ENCODE measurements at places on chromosomes 2 and 18.

GRCh38 chr2:72361521-72361920 is 213.9 kb upstream of the CYP26B1 start:
- DNase-seq = no peak

- no peak for DNase-seq
Observed at GRCh38 chr2:145416640-145417039, 896.7 kb upstream of the ZEB2 start.

GRCh38 chr2:65373365-65373918 is 59.0 kb downstream of the SPRED2 start:
- DNase-seq = no peak

- no peak for DNase-seq
Observed at GRCh38 chr18:44819944-44820510, 139.3 kb downstream of the SETBP1 start.

GRCh38 chr2:171835386-171835785 is 58.7 kb downstream of the SLC25A12 start:
- DNase-seq = no peak

GRCh38 chr2:46539327-46540276 is 60.2 kb downstream of the TMEM247 start:
- DNase-seq = no peak

DNA sequence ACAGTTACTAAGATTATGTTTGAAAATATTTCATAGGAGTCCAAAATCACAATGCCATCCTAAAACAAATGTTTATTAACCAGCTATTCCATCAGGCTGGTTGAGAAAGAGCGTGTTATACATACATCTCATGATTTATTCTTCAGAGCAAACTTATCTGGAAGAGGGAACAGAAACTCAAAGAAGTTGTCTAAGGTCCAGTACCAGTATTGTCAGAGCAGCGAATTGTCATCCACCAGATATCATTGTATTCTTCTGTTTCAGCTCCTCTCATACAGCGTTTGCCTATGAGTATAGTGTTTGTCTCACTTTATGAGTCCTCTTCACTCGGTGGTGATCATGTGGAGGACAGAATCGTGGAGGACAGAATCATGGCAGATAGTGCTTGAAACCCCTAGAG is 238.2 kb downstream of the OSR1 start:
- DNase-seq = no peak

GRCh38 chr2:169116993-169117392 is 47.6 kb downstream of the DHRS9 start:
- DNase-seq = no peak

DNA sequence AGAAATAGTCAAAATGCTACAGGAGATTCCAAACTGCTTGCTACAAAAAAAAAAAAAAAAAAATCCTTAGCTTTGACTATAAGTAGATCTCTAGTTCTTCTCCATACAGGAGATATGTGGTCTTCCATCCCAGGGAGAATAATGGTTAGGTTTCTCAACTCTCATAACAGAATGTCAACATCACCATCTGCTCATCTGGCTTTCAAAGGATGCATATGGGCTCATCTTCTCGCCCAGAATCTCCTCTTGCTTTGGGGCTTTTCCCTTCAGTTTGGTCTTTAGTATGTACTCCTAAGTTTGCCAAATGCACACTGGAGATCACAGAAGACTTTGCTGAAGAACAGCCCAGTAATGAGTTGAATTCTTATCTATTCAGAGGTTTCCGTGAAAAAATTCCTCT is 240.7 kb downstream of the NRXN1 start:
- DNase-seq = no peak

DNA sequence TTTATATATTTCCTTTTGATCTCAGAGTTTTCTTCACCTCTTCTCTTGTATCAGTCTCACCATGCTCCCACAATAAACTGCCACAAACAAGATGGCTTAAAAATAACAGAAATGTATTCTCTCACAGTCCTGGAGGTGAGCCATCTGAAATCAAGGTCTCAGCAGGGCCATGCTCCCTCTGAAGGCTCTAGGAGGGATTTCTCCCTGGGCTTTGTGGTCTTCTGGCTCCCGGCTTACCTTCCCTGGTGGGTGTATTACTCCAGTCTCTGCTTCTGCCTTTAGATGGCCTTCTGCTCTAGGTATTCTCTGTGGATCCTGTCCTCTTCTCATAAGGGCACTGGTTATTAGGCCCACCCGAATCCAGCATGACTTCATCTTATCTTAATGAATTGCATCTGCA is 994.7 kb upstream of the POU3F3 start:
- DNase-seq = no peak

DNA sequence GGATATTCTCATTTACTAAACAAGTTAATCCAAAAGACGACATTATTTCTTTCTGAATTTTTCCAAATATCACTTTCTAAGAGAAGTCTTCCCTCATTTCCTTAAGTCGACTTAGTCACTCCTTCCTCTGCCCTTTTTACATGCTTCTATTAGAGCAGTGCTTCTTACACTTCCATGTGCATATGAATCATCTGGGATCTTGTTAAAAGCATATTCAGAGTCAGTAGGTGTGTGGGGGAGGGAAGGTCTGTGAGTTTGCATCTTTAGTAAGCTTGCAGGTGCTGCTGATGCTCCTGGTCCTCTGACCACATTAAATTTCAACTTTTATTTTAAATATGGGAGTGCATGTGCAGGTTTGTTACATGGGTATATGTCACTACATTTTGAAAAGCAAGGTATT is 582.6 kb downstream of the NRXN1 start:
- no peak for DNase-seq

DNA sequence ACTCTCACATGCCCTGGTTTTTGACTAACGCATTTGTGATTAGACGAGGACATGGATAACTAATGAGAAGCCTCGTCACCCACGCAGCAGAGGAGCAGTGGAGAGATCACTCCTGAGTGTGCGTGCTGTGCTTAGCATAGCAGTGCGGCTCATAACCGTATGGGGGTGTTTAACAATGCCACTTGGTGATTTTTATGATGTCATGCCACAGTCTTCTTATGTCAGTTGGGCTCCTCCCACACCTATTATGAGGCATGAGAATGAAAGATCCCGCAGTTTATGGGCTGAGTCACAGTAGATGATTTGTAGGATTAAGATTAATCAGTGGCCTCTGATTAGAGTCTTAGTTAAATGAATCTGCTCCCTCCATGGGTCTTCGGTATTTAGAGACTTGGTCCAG is 2.5 kb upstream of the SMIM21 start:
- DNase-seq = no peak

DNA sequence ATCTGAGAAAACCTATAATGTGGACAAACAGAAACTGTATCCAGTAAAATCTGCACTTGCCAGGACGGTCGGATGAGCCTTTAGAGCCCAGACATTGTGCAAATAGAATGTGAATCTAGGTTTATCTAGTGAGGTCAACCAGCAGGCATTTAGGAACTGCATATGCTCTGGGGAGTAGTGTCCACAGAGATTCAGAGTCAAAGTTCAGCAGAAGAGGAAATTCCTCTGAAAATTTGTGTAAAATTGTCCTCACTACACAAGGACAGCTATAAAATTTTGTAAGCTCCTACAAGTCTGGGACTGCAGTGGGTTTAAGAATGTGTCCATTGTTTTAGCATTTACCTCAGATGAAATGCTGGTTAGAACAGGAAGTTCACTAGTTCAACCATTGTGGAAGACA is 9.8 kb upstream of the NDUFV2 start:
- no peak for DNase-seq

DNA sequence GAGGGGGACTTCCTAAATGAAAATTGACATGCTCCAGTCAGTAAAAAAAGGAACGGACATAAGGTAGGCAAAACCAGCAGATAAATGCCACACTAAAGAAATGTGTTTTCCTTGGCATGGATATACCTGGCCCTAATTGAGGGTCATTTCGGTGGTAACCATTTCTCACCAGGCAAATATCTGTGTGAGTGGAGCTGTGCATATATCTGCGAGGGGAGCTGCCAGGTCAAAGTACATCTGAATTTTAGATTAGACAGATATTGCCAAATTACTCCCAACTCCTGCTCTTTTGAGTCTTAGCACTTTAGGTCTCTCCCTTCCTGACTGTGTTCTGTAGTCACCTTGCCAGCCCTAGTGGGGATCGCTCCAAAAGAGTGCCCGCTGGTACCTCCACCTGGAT is 204.2 kb downstream of the SH3BP4 start:
- no peak for DNase-seq

- no peak for DNase-seq
Observed at GRCh38 chr2:25595393-25595792, 78.0 kb downstream of the DTNB start.

- no peak for DNase-seq
Observed at GRCh38 chr2:97991081-97991856, 4.5 kb downstream of the TMEM131 start.

GRCh38 chr18:45793264-45793965 is 32.1 kb upstream of the SIGLEC15 start:
- DNase-seq = no peak

DNA sequence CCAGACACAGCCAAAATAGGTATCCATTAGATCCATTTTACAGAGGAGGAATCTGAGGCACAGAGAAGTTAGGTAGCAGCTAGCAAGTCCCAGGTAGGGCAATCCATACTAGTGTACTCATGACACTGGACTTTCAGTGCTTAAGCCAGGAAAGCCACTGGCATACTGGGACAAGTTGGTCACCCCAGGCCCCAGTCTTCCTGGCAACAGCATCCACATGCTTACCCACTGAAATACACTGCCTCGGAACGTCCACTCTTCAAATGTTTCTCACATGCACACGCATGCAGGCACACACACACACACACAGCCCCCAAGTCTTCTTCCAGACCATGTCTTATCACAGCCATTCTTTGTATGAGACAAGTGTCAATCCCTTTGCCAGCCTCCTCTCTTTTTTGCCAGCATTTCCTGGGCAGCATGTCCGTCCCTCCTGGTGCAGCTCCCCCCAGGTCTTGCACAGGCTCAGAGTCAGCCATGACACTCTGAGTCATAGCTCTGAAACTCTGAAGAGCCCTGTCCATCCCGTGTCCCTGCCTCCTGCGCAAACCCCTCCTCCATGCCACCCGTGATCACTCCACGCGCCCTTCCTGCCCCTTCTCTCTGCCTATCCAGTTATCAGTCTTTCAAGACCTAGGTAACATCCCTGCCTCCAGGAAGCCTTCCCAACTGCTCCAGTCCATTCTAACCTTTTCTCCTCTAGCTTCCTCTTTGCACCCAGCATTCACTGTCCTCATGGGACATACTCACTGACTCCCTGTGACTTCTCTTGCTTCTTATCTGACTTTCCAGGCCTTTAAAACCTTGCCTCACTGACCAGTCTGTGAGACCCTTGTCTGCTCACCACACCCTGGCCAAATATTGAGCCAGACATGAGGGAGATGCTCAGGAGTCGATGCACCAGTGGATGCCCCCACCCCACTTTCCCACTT is 10.9 kb upstream of the TEX261 start:
- no peak for DNase-seq

- DNase-seq = no peak
Observed at GRCh38 chr2:31067259-31067658, 71.0 kb downstream of the GALNT14 start.

GRCh38 chr2:37833423-37833822 is 91.7 kb upstream of the RMDN2 start:
- no peak for DNase-seq

DNA sequence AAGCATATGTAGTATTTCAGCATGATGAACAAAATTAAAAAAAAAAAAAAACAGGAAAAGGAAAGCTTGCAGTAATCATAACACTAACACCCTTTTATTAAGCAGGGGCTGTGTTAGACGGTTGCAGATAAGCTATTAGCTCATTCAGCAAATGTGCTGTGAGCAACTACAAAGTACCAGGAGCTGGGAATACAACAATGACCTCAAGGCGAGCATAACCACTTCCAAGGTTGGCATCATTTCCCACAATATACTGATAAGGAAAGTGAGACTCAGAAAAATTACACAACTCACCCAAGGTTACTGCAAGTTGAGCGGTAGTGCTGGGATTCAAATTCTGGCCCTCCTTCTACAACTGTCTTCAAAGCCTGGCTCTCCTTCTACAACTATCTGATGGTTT is 38.2 kb upstream of the ACTR3 start:
- DNase-seq = no peak

- DNase-seq = no peak
Observed at GRCh38 chr18:69282371-69282770, 118.3 kb upstream of the DOK6 start.

DNA sequence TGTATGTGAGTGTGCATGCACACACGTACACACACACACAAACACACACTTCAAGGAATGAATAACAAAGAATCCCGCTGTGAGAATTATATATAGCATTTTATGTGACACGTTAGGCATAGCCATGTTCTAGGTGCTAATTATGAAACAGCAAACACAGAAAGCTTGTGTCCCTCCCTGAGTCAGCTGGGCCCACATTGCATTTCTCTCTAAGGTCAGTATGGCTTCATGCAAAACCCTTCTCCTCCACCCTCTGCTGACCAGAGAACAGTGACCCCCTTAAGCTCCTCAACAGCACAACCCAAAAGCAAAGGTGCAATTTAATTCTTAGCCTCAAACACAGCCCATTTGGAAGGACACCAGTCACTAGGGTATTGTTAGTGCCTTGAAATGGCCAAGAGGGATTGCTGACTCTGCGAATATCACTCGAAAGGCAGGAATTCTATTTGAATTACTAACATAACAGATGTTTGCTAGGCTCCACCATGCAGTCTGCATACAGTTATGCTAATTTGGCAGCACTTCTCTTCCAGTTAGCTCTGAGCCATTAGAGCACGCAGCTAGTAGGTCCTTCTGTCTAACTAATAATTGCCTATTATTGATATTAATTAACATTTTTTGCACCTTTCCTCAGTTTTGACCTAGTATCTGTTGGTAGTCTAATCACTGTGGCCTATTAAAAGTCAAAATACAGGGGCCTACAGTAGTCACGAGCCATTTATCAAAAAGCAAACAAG is 149.0 kb downstream of the LNPK start:
- no peak for DNase-seq

GRCh38 chr2:38652431-38653273 is 13.3 kb upstream of the GALM start:
- DNase-seq = no peak

- no peak for DNase-seq
Observed at GRCh38 chr2:104793966-104794365, 59.9 kb upstream of the POU3F3 start.

DNA sequence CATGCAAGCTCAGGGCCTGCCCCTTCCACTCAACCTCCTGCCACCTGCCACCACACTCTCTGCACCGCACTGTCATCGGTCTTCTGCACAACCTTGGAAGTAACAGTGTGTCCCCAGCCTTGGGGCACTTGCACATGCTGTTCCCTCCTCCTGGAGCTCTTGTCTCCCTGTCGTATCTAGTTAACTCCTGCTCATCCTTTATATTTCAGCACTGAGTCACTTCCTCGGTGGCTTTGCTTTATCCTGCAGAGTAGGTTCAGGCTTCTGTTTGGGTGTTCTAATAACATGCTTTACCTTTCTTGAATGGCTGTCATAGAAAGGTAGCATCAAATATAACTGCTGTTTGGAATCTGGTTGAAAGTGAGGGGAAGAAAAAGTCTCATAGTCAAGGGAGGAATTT is 25.3 kb downstream of the PAX8 start:
- no peak for DNase-seq

GRCh38 chr2:19046986-19047780 is 311.2 kb downstream of the OSR1 start:
- DNase-seq = no peak

DNA sequence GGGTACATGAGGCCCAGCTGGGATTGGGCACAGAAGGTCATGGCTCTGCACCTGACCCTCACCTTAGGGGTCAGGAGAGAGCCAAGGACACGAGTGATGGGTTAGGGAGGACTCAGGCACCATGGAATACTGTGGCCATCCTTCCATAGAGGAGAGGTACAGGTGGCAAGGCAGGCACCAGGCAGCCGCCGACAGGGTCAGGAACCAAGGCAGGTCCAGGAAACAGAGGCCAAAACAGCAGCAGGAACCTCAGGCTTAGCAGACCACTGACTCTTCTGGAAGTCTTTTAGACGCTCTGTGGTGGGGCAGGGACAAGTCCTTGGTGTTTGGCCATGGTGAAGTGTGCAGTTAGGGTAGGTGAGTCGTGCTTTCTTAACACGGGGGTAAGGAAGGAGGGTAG is 128.0 kb downstream of the NEDD4L start:
- no peak for DNase-seq

Data from esophagus squamous epithelium (tissue), 5 donors.